ENCODE measurements at places on chromosomes 6 and 20.

DNA sequence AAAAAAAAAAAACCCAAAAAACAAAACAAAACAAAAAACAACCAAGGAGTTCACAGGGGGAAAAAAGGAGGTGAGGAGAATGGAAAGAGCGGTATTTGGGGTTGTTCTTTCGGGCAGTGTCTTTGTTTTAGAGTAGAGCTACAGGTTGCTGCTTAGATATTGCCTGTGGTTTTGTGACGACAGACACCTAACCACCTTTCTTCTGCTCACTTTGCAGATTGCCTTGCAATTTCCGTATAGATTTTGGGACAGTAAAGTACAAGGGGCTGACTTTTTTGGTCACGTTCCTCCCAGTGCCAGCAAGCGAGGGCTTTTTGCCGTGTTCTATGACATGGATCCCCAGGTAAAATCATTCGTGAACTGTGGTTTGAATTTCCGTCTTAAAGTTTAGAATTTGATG, 50.9 kb downstream of the DEK start:
- no peak for DNase-seq

- DNase-seq: peak; percentile 59
Observed at GRCh38 chr6:155314773-155315515, 660 bp upstream of the TFB1M start.

DNA sequence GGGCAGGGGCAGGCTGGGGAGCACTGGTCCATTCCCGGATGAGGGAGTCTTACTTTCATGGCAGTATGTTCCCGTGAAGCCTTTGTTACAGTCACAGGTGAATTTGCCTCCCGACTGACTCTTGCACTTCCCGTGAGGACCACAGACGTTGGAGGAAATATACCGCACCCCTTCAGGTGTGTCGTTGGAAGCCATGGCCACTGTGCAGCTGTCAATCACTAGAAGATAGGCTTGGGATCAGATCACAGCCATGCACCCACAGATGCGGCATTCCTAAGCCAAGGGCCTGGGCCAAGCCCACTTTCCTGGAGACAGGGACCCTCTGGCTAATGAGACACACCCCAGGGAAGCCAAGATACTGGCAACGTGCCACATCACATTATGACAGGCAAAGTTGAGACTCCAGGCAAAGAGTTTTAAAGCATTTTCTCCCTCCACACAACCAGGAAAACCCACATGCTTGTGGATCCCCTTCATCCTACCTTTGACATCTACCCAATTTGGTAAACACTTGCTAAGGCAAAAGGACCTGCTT, 26.8 kb downstream of the JAG1 start:
- DNase-seq: no peak

DNA sequence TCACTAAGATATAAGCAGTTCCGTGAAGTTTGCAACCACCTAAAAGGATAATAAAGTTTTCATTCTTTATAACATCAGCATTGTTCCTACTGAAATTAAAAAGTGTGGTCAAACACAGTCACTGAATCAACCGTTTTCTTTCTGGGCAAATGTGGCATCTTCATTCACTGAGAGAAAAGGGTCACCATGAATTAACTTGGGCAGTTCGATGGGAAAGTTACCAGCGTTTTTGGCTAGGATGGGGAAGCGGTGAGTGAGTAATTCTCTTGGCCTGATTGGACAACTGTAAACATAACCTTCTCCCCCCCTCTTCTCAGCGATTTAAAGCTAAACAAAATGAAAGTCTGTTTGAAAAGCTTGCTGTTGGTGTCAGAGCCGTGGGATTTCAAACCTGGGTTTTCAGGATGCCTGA, 181.8 kb downstream of the SASH1 start:
- no peak for DNase-seq

- DNase-seq: no peak
Observed at GRCh38 chr6:170269151-170269845, 21.6 kb downstream of the DLL1 start.

DNA sequence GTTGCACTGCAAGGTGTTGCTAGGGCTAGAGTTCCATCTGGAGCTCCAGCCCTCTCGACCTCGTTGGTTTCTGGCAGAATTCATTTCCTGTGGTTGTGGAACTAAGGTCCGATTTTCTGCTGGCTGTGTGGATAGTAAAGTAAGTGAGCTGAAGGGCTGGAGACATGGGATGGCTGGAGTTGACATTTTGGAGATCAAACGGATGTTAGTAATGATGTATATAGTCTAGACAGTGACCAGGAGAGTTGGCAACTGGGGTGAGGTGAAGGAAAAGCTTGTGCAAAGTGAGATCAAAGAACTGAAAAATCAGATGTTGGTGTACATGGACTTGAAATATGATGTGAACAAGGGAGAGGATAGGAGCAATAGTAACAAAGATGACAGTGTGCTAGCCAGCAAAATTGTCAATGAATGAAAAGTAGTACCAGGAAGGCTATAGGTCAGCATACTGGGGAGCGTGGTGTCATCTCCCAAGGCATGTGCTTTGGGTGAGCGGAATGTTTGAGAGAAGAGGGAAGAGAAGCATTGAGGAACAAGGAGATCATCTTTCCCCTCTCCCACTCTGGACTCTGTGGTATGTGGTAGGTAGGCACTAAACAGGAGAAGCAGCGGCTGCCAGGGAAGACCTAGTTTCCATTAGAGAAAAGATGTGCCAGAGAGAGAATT, 7.8 kb downstream of the QRSL1 start:
- no peak for DNase-seq

- DNase-seq: no peak
Observed at GRCh38 chr6:155165029-155165710, 98.6 kb upstream of the CLDN20 start.

GRCh38 chr6:155001482-155001881, 6.4 kb downstream of the TIAM2 start:
- no peak for DNase-seq

- DNase-seq: no peak
Observed at GRCh38 chr6:12476484-12476883, 186.3 kb downstream of the EDN1 start.
